ENCODE measurements at places on chromosomes 2 and 18.
A peak's percentile ranks its signal among the peaks of the same experiment; 100 is the strongest.

- no peak for DNase-seq
Observed at GRCh38 chr18:25553631-25554263, 201.8 kb upstream of the ZNF521 start.

GRCh38 chr2:217370391-217370790 lies 510.5 kb upstream of the TNP1 start:
- peak; percentile 22 for DNase-seq

DNA sequence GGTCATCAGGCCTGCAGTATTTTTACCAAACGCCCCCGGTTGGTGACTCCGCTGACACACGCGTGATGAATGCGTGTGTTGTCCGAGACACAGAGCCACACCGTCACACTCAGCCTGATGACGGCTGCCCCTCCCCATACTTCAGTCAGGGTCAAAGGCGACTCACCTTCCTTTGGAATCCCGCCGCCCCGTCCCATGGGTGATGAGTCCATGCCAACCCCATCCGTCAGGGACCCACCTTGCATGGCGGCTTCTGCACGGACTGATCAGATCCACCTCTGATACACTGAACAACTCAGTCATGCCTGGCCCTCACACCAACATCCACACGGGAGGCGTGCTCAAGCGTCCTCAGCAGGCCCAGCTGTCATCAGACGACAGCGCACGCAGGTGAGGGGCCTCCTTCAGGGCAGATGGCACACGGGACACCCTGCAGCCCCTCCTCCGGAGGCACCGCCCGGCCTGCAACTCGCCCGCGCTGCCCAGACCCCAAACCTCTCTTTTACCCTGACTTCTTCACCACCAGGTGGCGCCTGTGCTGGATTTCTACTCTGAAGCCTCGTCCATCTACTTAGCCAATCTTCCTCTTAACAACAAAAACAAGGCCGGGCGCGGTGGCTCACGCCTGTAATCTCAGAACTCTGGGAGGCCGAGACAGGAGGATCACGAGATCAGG lies 89.2 kb downstream of the ZNF516 start:
- DNase-seq = peak; percentile 77

DNA sequence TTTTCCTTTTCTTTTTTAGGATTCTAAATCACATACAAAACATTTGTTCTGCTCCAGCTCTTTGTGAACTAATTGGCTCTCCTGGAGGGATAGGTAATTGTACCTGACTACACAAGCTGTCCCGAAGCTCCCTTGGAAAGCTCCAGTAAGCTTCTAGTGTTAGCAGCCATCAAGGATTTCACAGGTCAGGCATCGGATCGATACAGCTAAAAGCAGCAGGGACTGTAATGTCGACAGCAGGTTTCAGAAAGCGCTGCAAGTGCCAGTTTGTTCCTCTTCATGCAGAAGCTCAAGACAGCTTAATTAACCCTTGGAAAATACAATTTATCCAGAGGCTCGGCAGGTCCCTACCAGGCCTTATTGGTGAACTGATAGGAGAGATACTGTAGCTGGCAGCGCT lies 87.2 kb upstream of the VRK2 start:
- DNase-seq = no peak

DNA sequence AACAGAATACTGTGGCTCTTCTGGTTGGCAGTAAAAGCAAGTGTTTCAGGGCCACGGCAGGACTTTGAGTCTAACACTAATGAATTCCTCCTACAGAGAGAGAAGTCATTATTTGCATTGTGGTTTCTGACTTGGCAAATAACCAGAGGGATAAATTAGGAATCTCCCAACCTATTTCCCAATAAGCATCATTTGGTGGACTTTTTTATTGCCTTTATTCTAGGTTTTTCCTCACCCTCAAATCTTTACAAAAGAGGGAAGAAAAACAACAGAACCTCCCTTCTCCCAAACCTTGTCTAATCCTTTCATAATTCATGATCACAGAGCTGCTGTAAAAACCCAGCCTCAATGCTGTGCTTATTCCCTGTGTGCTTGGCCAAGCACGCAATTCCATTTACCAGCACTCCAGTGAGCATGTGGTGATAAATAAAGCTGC lies 179.7 kb downstream of the AGPS start:
- DNase-seq = no peak

GRCh38 chr2:44909831-44910230 lies 31.7 kb upstream of the SIX3 start:
- no peak for DNase-seq

DNA sequence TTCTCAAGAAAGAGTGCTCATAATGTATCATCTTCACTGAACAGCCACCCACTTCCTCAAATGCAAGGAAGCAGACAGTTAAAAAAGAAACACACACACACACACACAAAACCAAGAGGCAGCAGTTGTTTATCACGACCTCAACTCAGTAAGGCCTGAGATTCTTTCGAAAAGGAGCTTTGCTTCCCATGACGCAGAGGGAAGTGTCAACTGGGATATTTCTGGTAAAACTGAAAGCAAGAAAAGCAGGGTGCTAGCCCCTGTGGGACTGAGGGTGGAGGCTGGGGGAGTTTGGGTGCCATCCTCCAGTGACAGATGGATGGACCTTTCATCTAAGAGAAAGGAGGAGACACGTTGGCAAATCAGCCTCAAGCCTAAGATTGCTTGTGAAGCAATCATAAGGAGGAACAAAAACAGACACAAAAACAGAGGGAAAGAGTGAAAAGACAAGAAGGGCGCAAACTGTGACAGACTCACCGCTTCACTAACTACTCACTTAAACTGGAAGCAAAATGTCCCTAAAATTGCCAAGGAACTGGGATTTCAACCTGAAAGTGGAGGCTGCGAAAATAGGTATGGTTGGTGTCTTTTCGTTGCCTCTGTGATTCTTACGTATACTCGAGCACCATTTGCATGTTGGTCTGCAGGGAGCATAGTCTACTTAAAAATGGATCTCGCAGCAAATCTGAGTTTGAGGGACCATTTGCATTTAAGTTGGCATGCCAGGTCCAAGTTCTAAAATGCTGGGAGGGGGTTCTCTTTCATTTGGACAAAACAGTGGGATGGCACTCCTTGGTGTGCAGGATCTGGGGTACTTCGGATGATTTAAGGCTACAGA lies at the start of gene ARHGAP25:
Gene ARHGAP25 (plus strand): TSS at position 124 of the 838 bp plus-strand sequence. CDS start 389 bp downstream, at position 513.
- peak; percentile 73 for DNase-seq

DNA sequence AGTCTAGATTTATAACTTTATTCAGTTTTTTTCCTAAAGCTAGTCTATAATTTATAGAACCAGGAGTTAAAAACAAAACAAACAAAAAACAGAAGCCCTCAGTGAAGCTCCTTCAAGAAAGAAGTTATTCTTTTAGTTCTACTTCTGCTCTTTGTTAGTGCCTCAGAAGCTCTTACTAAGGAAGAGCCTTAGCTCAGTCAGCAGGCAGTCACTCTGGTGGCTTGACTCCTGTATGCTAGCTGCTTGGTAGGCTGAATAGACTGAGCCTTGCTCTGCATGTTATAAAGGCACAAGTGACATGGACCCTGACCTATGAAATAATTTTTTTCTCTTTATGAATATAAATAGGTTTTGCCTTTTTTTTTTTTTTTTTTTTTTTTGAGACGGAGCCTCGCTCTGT lies 24.8 kb downstream of the NCOA1 start:
- no peak for DNase-seq

DNA sequence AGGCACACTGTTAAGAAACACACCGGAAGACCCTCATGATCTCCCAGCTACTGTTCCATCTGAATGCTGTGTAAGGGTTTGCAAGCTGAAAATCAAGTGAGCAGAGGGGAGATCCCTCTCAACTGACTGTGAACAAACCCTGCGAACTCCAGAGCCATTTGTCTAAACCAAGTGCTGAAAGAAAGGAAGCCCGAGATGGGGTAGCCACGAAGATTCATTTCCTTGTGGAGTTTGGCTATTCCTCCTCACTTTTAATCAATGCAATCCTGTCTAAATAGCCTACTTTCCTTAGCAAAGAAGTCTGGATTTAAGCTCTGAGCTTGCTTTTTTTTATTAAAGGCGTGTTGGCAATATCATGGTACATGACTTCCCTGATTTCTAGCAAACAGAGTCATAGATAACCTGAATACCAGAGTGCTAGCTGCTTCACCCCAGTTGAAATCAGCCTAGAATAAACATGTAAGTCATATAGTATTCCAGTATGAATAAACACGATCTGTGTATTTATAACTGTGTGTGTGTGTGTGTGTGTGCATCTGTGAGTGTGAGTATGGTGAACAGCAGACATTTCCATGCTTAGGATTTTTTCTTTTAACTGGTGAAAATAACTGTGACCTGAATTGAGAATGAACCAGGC lies 365.2 kb downstream of the ZNF521 start:
- no peak for DNase-seq

DNA sequence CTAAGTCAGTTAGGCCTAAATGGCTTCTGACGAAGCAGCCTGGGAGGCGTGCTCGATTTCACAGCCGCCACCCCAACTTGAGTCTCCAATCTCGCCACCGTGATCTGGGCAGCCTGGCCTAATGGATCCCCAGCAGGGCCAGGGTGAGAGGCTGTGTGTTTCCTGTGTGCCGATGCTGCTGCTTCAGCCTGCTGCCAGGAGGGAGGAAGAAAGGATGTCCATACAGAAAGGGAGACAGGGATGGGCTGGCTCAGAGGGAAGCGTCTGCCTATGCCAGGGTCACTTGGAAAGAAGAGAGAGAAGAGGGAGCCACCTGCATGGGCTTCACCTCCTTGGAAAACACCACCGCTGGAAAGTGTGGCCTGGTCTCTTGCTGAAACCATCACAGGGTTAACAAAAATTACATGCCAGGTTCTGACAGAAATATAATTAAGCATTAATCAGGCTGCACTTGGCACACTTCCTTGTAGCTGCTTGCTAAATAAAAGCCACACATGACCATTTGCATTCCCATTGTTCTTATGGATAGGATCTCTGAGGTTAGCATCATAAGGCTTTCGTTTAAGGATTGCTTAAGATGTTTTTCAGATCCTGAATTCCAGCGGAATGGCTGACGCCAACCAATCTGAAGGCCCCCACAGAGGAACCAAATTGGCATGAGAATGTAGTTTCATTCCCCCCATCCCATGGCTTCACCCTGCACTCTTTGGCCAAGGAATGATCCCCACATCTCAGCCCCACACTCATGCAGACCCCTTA lies 108.8 kb upstream of the SLC1A4 start:
- no peak for DNase-seq

DNA sequence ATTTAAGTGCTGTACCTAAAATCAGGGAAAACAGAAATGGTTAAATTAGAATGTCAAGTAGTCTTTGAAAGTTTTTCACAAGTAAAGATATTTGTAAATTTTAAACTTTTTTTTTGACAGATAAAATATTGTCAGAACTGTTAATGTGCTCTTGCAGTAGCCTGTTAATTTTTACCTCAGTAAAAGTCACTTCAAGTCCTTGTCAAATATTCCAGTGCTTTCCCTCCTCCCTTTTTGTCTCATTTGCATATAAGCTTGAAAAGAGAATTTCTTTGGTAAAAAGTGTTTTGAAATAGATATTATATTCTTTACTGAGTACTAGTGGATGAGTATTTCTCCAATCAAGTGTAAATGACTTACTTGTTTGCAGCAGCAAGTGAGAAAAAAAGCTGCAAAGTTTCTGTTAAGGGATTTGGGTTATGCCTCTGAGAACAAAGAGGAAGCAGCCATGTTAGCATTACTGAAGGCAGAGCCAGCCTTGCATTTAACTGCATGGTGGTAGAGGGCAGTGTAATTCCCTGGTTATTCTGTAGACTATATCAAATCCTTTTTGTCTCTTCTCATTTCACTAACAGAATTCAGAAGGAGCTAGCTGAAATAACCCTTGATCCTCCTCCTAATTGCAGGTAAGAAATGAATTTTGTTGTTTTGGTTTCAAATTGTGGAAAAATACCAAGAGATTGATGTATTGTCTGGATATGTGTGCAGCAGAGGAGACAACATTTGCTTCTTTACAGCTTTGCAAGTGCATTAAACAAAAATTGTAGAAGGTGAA lies 3.2 kb downstream of the UBE2E3 start:
- DNase-seq = no peak

DNA sequence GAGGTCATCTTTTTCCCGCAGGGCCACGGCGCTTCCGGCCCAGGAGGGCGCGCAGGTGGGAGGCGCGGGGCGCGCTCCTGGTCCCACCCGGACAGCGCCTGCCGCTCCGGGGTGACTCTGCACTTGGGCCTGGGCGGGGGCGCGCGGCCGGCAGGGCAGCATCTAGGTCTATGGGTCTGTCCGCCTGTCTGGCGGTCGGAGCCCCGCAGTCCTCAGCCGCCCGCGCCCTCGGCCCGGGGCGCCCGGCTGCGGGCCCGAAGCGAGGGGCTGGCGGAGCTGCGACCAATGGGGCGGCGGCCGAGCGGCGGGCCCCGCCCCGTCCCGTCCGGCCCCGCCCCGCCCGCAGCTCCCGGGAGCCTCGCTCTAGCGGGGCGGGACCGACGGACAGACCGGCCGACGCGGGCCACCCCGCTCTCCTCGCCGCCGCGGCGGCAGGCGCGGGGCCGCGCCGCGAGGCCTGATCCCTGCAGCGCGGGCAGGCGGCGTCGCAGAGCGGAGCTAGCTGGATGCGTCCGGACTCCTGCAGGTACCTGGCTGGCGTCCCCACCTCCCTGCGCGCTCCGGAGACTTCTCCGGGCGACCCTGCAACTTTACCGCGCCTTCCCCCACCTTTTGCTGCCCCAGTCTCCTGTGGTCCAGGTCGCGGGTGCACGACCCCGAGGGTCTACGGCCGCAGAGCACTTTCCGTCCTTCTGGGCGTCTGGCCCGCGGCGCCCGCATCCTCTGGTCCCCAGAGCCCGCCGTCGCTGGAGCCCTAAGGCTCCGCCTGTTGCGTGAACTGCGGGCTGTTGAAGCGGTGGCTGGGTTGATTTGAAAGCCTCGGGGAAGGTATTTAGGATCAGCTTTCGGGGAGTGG lies at the start of gene KCNS3:
Gene KCNS3 (plus strand): TSS at position 387 of the 856 bp plus-strand sequence. CDS start 52,342 bp downstream, outside the sequence.
- DNase-seq = peak; percentile 43

DNA sequence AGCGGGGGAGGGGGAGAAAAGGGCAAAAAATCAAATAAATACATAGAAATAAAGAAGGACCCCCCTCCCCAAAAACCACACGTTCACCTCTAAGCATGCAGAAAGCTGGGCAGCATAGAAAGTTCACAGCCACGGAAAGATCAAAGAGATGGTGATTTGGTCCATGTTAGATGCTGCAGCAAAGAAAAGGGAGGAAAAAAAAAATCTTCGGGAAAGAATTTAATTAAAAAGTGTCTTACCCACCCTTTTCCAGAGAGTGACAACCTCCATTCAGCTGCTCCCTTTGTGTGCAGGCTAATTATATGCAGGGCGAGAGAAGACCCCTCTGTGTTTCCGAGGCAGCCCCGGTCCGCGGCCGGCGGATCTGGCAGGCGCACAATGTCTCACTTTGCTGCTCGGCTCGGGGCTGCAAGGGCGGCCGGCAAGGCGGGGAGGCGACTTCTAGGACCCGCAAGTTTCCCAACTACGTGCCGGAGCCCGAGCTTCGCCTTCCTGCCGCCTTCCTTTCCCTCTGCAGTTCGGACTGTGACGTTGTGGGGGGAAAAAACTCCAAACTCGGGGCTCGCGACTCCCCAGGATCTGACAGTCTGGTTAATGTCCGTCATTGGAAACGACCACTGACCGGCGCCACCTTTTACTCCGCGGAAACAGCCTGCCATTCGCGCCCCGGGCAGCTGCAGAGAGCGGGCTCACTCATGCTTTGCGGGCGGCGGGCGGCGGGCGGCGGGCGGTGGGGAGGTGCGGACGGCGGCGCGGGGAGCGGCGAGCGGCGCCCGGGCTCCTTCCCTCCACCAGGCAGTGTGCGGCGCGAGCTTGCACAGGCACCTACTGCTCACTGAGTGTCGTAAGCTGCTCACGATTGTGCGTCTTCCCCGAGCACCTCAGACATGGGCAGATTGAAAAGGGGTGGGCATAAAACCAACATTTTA lies at the start of gene LRRTM1:
Gene LRRTM1 (minus strand): TSS at position 844 of the 929 bp plus-strand sequence. CDS start 933 bp downstream, outside the sequence.
- no peak for DNase-seq

Data from activated T-cell treated with anti-CD3 and anti-CD28 coated beads, Interleukin-2, amount 50 U/mL, for 48 hours (primary cell).